ENCODE measurements at places on chromosomes 16 and 17. TPM values are rescaled to one million over a fixed set of nuclear protein-coding genes. Genes with fewer than 3 reads are reported as not detected.

DNA sequence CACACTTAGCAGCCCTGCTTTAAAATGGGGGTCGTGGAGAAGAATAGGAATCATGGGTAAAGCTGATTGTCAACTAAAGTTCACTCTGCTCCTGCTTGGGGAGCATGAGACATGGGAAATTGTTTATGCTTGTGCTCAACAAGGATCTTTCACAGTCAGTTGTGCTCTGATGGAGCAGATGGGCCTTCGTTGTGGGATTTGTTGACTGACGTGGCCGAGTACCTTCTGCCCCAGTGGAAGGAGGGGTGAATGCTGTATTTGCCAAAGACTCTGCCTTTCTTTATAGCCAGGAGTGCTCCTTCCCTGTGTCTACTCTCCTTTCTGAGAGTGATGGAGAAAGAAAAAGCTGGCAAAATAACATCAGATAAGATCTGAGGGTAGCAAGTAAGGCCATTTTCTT, 11.4 kb downstream of the ARSG start:
- DNase-seq: no peak

- DNase-seq: no peak
These were observed 2.2 kb downstream of the SERPINF2 start for GRCh38 chr17:1744551-1745512.

- DNase-seq: no peak
These were observed 12.9 kb downstream of the RPGRIP1L start for GRCh38 chr16:53690771-53691170.

DNA sequence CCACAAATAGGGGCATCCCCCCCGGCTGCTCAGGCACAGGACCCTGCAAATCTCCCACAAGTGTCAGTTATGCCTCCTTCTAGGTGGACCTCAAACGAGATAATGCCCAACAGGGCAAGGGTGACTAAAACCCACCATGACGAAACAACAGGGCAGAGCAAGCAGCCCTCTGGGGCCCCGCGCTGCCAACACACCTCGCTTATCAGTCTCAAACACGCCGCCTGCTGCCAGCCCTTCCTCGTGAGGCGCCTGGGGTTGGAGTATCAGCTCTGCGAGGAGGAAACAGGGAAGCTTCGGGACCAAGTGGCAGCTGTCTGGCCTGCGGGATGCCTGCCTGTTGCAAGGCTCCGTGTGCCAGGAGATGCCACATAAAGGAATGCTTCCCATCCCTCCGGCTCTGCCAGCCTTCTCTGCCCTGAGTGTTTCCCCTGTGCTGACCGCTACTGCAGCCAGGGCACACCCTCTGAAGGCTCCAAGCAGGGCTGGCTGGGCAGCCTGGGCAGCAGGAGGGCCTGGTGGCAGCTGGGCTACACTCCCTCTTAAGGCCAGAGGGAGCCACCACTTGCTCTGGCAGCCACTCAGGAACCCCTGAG, 2.5 kb downstream of the SMIM5 start:
- no peak for DNase-seq

DNA sequence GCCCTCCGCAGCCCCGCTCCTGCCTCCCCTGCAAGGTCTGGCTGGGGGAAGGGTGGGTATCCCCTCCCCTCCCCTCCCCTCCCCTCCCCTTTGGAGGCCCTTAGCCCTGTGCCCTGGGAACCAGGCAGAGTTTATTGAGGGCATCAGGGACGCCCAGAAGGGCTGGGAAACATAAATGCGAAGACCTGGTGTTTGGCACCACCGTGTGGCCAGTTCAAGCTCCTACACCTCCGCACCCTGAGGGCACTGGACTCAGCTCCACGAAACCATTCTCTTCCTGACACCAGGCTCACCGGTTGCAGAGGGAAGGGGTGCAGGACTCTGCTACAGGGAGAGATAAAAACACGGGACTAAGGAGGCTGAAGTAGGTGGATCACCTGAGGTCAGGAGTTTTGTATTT, 1.0 kb upstream of the AIPL1 start:
- DNase-seq: no peak

- DNase-seq: no peak
These were observed at the start of gene SLC47A1 for GRCh38 chr17:19533718-19534561. Gene SLC47A1 (plus strand): TSS chr17:19533854. CDS start chr17:19533940, 86 bp downstream.

- DNase-seq: no peak
These were observed 72.2 kb upstream of the METTL9 start for GRCh38 chr16:21526923-21527807.

DNA sequence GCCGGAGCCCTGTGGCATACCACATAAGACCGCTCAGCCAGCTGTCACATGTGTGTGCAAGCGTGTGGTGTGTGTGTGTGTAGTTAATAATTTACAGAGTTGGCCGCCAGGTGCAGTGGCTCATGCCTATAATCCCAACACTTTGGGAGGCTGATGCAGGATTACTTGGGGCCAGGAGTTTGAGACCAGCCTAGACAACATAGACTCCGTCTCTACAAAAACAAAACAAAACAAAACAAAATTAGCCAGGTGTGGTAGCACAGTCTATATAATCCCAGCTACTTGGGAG, 20.4 kb downstream of the SOCS1 start:
- DNase-seq: no peak

DNA sequence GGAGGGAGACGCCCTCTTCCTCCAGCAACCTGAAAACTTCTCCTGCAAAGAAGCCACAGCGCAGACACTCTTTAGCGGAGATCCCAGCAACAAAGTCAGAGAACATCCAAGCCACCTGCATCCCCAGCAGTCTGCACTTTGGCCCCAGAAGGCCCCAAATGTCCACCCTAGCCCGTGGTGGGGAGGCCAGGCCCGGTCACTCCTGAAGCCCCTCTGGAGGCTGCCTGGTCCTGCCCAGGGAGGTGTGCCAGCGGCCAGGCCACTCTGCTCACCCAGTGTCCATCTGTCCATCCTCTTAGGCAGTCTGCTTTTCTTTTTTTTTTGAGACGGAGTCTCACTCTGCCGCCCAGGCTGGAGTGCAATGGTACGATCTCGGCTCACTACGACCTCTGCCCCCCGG, 5.4 kb downstream of the HAGHL start:
- DNase-seq: no peak

GRCh38 chr16:88316151-88316550, 66.6 kb upstream of the ZNF469 start:
- no peak for DNase-seq

DNA sequence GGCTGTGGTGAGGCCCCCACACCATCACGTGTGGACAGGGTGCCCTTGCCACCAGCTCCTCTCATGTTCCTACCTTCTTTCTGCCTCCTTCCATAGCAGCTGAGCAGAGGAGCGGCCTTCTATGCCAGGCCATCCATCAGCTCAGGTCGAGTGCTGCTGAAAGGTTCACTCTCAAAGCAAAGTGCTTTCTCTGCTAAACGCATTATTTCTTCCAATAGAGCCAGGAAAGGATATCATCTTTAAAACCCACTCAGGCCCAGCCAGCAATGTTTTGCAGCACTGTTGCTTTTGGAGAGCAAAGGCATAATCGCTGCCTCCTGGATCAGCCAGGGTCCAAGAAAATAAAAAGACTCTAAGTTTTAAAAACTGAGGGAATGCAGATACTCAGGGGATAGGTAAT, 54.9 kb upstream of the GPRC5B start:
- no peak for DNase-seq

- DNase-seq: no peak
These were observed 186.8 kb downstream of the AATF start for GRCh38 chr17:37135576-37135975.

DNA sequence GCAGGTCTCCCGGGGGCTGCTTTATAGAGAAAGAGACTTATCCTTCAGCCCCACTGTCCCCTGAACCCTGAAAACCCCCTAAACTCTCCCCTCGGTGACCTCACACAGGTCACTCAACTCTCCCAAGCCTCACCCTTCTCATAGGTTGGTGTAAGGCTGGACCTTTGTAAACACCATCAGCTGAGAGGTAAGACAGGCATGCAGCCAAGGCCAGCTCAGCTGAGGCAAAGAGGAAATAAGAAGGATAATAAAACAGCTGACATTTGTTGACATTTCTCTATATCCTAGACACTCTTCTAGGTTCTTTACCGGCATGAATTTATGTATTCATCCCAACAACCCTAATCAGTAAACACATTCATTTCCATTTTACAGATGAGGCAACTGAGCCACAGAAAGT, 134.3 kb downstream of the CCT6B start:
- peak; percentile 19 for DNase-seq

DNA sequence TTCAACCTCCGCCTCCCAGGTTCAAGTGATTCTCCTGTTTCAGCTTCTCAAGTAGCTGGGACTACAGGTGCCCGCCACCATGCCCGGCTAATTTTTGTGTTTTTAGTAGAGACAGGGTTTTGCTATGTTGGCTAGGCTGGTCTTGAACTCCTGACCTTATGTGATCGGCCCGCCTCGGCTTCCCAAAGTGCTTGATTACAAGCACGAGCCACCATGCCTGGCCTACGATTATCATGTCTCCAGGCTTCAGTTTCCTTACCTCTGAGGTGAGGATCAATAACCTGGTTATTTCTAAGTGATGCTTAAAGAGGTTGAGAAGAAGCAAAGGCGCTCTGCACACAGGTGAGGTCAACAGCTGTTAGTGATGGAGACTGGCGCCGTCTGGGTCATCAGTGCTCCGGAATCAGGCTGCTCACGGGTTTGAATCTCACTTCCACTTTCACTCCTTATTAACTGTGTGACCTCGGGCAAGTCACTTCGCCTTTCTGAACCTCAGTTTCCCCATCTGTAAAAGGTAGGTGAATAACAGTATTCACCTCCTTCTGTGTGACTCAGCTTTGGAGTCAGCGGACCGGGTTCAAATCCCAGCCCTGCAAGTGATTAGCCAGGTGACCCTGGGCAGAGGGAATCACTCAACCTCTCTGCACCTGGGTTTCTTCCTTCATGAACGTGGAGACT, 745 bp upstream of the ABCC1 start:
- no peak for DNase-seq

DNA sequence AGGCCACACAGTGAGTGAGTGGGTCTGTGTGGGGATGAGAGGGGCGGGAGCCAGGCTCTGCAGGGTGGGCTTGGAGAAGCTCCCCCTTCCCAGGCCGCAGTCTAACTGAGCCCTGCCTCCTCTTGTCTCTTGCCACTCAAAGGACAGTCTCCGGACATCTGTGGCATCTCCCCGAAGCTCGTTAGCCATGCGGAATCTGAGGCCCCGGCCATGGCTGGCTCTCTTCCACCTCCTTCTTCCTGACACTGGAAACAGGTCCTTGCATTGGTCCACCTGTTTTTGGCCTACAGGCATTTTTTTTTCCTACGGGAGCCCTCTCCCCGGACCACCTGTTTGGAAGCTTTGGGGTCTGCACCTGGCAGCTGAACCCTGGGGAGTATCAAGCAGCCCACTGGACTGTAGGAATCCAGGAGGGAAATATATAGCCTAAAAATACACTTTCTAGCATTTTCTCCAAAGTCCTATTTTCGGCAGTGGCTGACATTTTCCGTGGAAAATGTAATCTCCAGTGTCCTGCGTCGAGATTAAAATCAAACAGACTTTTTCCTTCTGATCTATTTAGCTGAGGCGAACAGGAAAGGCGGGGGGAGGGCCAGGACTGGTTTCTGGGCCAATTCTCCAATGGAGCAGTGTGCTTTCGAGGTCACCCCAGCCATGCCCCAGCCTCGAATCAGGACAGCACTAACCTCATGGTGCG, 9.1 kb downstream of the ATP2A3 start:
- DNase-seq: no peak

DNA sequence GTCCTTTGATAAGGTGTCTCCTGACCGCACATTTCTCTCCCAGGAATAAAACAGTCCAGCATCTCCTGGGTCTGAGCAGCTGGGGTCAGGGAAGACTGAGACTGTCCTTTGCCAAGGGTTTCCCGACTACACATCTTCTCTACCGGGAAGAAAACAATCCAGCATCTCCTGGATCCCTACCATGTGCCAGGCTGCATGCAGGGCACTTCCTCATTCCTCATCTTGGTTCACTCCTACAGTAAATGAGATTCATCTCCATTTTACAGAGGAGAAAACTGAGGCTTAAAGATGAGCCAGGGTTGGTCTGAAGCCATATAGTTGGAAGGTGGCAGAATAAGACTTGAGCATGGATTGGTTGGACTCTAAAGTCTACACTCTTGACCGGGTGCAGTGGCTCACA, 36.7 kb downstream of the NOG start:
- no peak for DNase-seq

GRCh38 chr17:78933959-78934568, 8.9 kb upstream of the TIMP2 start:
- peak; percentile 89 for DNase-seq

GRCh38 chr17:45190503-45191255, 29.0 kb downstream of the HEXIM2 start:
- DNase-seq: no peak

DNA sequence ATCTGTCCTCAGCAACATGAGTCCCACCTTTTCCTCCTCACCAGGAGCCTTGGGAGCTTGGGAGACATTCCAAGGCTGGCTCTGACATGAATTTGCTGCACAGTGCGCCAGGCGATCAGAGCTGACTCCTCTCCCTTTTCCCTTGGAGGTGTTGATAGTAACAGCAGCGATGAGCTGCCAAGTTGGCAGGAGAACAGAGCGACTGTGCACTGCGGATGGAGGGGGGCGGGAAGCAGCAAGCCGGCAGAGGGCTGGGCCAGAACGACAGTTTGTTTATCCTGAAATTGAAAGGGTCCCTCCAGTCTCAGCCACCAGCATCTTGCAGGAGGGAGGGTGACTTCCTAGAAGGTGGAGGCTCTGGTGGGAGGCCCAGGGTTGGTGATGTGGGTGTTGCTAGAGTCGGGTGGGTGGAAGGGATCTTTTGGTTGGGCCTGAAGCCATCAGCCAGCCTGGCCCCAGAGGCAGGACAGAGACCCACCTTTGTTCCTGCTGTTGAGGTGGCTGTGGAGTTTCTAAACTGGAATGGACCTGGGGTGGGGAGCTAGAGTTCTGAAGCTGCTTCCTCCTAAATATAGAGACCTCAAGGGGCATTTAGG, 22.5 kb upstream of the DYNLL2 start:
- DNase-seq: peak; percentile 60

- DNase-seq: no peak
These were observed 44.4 kb upstream of the MED13 start for GRCh38 chr17:62109378-62109902.

DNA sequence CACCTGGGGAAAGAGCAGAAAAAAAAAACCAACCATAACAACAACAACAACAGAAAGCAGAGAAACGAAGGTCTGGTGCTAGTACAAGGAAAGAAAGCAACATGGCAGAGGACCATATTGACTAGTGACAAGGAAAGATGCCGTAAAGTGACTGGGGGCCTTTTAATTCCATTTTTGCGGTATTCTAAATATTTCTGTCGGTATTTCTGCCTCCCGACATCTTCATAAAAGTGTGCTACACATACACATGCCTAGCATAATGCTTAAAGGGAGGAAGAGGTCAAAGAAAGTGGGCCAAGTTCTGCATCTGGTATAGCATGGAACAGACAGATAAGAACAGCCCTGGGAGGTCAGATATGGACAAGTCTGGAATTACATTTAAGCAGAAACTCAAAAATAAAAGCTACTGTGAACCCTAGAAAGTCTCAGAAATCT, 19.5 kb upstream of the RNF43 start:
- DNase-seq: no peak

NPW gene
- total RNA-seq: not detected

PTGES3L gene
- total RNA-seq: not detected

SOX9 gene
- total RNA-seq: 3.0 TPM

NDE1 gene
- 34.1 TPM for total RNA-seq

EMP2 gene
- total RNA-seq: 66.0 TPM

BIRC5 gene
- 1.9 TPM for total RNA-seq

ZG16 gene
- not detected for total RNA-seq

MT4 gene
- not detected for total RNA-seq

CD68 gene
- 49.8 TPM for total RNA-seq

PTX4 gene
- total RNA-seq: not detected

ADORA2B gene
- 0.48 TPM for total RNA-seq

TBC1D3B gene
- 1.9 TPM for total RNA-seq

KIF18B gene
- total RNA-seq: 0.64 TPM

HYDIN gene
- total RNA-seq: 9.4 TPM

TBX2 gene
- 4.8 TPM for total RNA-seq

TCAP gene
- 0.66 TPM for total RNA-seq

MT1A gene
- 130 TPM for total RNA-seq
